ENCODE measurements at places on chromosomes 3 and 15. TPM values are rescaled to one million over a fixed set of nuclear protein-coding genes. Genes with fewer than 3 reads are reported as not detected.

DNA sequence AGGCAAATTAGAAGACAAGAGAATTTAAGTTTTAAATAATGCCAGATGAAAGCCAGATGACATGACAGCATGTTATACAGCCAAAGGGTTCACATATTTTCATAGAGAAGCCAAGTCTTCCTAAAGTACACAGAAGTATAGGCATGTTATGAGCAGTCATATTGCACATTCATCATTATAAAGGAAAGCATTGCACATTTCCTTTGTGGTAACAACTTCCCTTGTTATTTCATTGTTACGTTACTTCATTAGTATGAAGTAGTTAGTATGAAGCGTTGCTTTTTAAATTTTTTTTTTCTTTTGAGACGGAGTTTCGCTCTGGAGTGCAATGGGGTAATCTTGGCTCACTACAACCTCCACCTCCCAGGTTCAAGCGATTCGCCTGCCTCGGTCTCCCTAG, 4.6 kb upstream of the ABCC5 start:
- DNase-seq: no peak

GRCh38 chr3:57910990-57911389, 97.2 kb upstream of the FLNB start:
- DNase-seq: no peak

Gene GOLGA8N
- 18.0 TPM for polyA plus RNA-seq

GRCh38 chr3:148975696-148976095, 15.6 kb upstream of the GYG1 start:
- no peak for DNase-seq

DNA sequence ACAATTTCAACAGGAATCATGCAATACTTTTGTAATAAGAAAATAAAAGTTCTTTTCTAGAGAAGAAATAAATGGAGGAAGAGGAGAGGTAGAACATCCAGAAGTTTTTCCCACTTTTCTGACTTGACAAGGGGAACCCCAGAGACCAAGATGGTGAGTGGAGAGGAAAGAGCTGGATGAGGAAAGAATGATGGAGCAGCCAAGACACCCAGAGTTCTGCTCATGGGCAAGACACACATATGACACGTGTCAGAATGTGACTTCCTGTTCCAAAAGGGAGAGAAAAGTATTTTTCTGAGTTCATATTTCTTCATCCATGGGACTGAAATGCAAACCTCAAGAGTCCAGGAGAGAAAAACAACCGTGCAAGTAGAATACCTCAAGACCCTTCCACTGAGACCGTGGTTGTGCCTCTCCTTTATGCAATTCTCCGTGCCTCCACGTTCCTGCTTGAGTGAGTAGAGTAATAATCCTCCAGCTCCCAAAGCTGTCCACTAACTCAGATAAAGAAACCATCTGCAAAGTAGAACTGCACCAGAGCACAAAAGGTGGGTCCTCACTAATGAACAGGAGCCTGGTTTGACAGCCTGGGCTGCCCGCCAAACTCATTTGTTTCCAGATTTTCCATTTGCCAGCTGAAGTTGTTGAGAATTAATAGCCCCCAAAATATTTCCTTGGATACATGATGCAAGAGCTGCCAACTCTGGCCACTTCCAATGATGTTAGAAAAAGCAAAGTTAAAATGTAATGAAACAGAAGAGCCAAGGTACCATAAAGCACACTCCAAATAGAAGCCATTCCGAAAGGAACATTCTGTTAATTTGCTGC, 272.6 kb upstream of the IGF1R start:
- DNase-seq: peak; percentile 39

GRCh38 chr15:76342058-76342381, 5.4 kb downstream of the ISL2 start:
- no peak for DNase-seq

DNA sequence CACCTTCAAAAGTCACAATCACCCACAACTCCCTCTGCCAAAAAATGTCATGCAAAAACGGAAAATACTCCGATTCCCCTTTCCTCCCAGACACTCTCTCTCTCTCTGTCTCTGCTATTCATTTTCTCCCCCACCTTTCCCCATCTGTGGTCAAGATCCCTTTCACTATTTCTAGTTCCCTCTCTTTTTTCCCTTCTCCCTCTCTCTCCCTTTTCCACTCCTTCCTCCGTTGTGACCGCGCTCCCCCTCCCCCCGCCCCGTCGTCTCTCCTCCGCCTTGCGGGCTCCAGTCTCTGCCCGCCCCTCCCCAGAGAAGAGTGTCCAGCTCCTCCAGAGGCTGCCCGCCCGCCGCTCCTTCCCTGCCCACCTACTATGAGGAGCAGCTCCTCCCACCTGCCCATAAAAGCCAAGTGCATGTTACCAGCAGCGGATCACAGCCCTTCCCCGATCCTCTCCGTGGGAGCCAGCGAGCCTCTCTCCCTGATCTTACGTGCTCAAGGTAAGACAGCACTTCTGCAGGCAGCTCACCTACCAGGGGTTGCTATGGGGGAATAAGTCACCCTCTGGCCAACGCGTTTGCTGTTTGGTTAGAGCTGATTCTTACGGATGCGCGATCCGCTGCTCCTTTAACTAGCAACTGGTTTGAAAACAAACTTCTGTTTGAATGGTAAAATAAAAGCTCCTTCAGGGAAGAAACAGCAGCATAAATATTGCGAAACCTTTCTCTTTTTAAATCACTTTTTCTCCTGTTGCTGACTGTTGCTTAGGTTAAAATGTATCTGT, at the start of gene COL8A1:
Gene COL8A1, plus strand, starts transcription at position 428 of the 782 bp plus-strand sequence. CDS start 152,089 bp downstream, outside the sequence.
- DNase-seq: peak; percentile 61

- no peak for DNase-seq
Observed at GRCh38 chr15:59196416-59196815, 10.2 kb upstream of the LDHAL6B start.

DNA sequence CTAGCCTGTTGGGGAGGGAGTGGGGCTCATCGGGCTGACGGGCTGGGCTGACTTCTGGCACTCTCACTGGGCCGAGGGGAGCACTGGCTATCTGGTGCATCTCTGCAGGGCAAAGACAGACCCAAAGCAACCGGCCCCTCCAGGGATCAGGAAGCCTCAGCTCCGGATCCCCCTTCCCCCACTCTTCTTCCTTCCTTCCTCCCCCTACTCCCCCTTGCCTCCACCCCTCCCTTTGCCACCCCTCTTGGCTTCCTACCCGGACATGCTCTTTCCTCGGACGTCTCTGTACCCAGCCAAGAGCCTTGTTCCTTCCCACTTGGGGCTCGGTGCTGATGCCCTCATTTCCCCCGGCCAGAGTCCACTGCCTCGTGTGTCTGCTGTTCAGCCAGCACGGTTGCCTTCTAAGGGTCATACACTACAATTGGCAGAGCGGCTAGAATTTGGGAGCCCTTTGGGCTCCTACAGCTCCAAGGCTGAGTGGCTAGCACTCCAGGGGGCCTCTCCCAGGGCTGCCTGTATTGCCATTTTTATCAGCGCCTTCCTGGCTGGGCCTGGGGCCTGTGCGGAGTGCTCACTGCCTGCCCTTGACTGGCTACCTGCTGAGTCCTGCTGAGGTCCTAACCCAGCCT, 10.9 kb downstream of the SEMA3F start:
- DNase-seq: no peak

- no peak for DNase-seq
Observed at GRCh38 chr3:62184559-62184958, 188.8 kb downstream of the FEZF2 start.

Gene GABRG3
- polyA plus RNA-seq: 0.35 TPM

- DNase-seq: no peak
Observed at GRCh38 chr3:166809520-166809919, 570.6 kb downstream of the ZBBX start.

DNA sequence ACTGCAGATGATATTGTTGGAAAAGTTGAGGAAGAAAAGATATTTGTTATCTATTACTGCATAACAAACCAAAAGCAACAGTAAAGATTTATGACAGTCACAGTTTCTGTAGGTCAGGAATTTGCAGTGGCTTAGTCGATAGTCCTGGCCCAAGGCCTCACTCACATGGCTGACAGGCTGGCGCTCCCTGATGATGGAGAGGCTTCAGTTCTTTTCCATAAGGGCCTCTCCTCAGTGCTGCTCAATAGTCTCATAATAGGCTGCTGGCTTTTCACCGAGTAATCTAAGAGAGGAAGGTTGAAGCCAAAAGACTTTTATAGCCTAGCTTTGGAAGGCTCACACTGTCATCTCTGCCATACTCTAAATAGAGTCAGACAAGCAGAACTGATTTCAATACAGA, 17.7 kb downstream of the IREB2 start:
- no peak for DNase-seq

DNA sequence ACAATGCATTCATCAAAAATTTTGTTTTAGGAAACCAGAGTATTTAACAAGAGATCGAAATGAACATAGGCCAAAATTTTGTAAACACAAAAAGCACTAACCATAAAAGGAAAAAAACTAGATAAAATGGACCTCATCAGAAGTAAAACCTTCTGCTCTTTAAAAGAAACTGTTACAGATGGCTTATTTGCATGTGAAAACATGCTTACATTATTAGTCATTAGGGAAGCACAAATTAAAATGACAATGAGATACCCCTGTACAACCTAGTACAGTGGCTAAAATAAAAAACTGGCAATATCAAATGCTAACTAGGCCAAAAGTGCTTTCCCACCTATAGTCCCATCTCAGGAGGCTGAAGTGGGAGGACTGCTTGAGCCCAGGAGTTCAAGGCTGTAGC, 19.3 kb downstream of the UBR1 start:
- DNase-seq: no peak

Measured in pancreas (tissue), 10 donors.